ENCODE measurements at places on chromosomes 12 and 14.

- DNase-seq = peak; percentile 66
These were observed 33.6 kb upstream of the HNF1A start for GRCh38 chr12:120944645-120945217.

GRCh38 chr12:19760611-19761010 lies 321.3 kb downstream of the AEBP2 start:
- no peak for DNase-seq

GRCh38 chr14:42437809-42438208 lies 831.1 kb downstream of the LRFN5 start:
- DNase-seq = no peak

DNA sequence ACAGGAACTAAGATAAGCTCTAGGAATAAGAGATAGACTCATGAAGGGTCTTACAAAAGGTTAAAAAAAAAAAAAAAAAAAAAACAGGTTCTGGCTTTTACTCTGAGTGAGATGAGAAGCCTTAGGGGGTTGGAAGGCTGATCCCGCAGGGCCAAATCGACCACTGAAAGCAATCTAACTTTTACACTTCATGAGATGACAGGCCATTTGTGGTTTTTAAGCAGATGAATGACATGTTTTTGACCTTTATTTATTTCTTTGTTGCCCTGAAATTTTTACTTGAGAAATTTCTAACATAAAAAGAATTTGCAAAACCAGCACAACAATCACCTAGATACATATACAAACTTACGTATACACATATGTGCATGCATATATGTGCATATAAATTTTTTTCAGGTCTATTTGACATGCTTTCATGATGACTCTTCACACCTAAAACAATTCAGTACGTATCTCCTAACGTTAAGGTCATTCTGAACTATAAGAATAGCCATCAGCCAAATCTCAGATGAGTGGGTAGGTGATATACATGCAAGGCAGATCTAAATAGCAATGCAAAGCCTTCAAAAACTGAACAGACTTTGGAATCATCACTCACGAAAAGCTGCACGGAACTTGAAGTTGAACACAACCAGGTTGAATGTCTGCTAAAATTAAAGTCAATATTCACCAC lies 87.0 kb downstream of the R3HDM2 start:
- DNase-seq = peak; percentile 8

GRCh38 chr12:127245437-127245836 lies 1021.5 kb upstream of the TMEM132C start:
- no peak for DNase-seq

- no peak for DNase-seq
These were observed 73.8 kb upstream of the TBX3 start for GRCh38 chr12:114757684-114758325.

- no peak for DNase-seq
These were observed 9.8 kb upstream of the NELL2 start for GRCh38 chr12:44885902-44886301.

DNA sequence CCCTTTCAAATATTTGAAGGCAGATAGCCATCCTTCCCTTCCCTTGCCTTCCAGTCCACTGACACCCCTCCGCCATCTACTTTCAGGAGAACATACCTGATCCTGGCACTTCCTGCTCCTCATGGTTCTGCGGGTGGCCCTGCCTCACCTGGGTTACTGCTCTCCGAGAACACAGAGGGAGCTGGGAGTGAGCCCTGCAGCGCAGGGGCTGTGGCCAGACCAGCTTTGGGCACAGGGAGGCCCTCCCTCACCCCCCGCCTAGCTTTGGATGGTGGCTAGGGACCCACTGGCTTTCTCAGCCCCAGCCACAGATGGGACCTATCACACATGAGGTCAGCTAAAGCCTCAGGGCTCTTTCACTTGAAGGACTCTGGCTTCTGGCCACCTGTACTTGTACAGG lies 12.4 kb downstream of the IQSEC3 start:
- no peak for DNase-seq

DNA sequence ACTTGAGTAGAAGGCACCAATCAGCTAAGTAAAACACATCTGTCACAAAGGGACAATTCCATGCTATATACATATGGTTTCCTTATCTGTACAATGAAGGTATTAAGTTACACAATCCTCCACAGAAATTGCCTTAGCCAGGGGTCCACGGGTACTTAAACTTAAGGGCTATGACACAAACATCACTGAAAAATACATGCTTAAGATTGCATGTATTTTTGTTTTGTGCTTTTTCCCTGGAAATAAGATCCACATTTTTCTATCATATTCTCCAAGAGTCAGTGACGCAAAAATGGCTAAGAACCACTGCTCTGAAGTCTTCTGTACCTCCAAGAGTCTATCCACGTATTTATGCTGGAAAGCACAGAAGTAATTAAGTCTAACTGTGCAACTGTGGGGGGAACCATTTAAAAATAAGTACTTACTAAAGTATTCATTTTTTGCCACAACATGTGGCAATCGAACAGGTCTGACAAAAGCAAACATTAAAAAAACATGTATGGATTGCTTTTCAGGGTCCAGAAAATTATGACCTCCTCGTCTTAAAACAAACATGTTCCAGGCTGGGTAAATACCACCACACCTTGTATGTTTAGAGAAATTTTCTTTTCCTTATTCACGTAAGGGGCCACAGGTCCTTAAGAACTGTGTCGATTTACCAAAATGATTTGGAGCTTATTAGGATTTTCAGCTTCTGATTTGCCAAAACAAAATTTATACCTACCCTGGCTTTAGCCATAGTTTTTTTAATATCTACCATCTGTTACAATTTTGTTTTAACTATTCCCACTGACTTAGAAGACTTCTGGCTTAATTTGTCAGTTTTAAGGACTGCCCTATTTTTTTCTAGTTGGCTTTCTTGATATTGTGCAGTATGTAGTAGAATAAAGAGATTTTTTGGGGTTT lies 2.8 kb downstream of the SLC38A2 start:
- DNase-seq = no peak

DNA sequence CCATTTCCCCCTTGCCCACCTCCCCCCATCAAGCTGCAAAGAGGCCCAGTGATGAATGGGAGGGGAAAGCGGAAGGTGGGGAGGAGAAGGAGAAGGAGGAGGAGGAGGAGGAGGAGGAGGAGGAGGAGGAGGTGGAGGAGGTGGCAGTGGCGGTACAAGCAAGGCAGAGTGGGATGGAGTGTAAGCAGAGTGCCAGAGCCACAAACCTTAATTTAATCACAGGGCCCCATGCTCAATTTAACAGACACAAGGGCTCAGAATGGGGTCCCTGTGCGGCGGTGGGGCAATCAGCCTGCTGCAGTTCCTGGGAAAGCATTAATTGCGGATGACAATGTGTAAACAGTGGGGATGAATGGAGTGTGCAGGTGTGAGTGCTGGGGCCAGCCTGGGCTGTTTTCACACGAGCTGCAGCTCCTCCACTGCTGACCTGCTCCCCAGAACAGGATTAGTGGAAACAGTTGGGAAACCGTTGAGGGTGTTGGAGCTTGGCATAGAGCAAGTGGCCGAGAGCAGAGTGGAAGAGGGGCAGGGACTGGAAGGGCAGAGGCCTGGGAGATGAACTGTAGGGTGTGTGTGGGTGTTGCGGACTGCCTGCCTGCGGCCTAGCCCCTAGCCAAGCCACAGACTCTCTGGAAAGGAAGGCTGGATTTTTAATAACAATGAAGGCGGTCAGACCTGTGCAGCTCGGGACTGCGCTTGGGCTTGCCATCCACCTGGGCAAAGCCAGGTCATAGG lies 36.4 kb upstream of the SMOC1 start:
- DNase-seq = no peak

GRCh38 chr12:92987846-92988621 lies 58.9 kb upstream of the EEA1 start:
- DNase-seq = peak; percentile 74

DNA sequence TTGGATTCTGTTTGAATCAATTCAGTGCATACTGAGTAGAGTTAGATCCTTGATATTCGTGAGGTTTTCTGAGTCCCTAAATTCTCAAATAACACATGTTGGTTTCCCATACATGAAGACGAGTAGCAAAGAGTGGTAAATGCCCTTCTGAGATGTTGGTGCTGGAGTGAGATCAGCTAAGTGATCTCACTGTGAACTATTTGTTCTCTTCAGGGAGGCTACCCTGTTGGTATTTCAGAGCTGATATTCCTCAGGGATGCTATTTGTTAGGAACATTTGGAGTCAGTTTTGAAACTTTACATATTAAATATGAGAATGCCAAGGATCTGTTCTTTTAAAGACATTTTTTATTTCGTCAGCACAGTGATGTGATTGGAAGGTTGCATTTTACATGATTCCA lies 54.7 kb downstream of the SUSD6 start:
- DNase-seq = no peak

GRCh38 chr12:123962513-123962912 lies 10.1 kb downstream of the CCDC92 start:
- no peak for DNase-seq

- no peak for DNase-seq
These were observed 330.5 kb upstream of the SFSWAP start for GRCh38 chr12:131380220-131380964.
